ENCODE measurements at places on chromosomes 6 and 20.

GRCh38 chr6:149484733-149485700 lies at the start of gene ZC3H12D:
TSS of gene ZC3H12D (minus strand) at chr6:149485014. CDS start at chr6:149474543, 10,471 bp downstream.
- DNase-seq = no peak

- no peak for DNase-seq
These were observed 77.5 kb downstream of the CDH22 start for GRCh38 chr20:46230801-46231282.

DNA sequence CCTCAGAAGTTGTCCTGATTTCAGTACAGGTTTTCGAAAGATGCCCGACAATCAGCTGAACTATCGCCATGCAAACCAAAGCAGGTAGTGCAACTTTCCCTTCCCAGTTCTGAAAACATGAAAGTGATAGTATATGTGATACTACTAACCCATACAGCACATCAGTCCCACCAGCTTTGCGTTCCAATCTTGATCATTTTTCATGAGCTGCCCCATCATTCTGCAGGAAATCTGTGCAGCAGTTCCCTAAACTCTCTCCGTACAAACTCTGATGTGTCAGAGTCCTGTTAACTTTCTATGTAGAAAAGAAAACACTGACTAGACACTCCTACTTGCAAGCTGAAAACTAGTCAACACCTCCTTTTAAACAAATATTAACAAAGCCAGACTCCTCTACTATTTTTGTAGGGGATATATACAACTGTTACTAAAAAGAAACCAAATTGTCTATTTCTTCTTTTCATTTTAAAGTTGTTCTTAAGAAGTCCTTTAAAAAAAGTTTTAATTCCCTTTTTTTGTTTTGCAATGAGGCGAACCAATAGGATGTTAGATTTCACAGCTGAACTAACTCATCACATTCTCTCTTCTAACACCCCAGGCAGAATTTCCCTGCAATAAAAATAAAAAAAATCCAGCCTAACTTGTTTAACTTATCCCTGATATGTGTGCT lies 99.6 kb upstream of the DST start:
- no peak for DNase-seq

GRCh38 chr6:92681401-92681800 lies 738.0 kb downstream of the EPHA7 start:
- DNase-seq = no peak

GRCh38 chr6:98716341-98716740 lies 118.0 kb upstream of the POU3F2 start:
- DNase-seq = no peak
